ENCODE measurements at places on chromosomes 12 and 14. TPM values are rescaled to one million over a fixed set of nuclear protein-coding genes. Genes with fewer than 3 reads are reported as not detected.

DNA sequence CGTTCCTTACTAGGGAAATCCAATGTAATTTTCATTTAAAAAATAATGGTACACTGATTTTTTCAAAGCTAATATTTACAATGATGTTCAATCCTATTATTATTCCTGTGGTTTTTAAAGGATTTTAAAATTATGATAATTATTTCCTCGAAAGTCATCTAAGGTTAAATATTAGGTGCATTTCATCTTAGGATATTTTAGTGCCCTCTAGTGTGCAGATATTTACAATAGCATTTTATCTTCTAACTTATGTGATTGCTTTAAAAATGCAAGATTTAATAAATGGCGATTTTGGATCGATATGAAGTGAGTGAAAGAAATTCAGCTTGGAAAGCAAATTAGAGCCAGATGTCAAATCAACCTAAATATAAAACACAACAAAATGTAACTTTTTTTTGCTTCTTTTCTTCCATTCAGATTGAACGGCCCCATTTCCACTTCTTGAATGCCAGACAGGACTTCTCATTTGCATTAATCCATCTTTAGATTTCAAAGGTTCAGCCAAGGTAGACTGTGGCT is 293.5 kb downstream of the SLC6A15 start:
- no peak for DNase-seq

DNA sequence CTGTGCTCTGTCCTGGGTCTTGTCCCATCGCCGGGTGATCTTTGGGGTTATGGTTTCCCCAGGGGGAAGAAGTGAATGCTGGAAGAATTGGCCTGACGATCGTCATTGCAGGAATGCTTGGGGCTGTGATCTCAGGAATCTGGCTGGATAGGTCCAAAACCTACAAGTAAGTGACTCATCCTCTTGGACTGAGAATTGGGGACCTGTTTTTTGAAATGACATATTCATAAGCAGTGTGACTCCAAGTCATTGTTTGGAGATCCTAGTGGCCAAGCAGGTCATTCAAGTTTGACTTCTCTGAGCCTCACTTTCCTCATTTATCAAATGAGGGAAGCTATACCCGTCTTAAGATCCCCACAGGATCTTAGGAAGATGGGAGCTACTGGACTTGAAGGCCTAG is 25.8 kb downstream of the ERG28 start:
- DNase-seq = no peak

DNA sequence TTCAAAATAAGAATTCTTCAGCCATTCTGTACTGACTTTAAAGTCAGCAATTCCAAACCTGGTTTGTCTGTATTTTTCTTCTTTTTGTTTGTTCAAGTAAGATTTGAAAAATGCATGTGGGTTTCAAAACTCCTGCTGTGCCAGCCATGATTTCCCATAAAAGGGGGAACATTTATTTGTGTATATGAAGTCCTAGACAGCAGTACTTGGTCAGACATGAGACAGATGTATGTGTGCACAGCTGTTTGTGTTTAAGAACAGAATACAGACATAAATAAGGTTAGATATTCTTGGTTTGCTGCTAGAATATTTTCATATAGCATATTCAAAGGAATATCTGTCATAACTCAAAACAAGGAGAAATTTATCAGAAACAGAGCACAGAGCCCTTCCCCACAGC is 236.0 kb downstream of the ADAMTS20 start:
- DNase-seq = no peak

DNA sequence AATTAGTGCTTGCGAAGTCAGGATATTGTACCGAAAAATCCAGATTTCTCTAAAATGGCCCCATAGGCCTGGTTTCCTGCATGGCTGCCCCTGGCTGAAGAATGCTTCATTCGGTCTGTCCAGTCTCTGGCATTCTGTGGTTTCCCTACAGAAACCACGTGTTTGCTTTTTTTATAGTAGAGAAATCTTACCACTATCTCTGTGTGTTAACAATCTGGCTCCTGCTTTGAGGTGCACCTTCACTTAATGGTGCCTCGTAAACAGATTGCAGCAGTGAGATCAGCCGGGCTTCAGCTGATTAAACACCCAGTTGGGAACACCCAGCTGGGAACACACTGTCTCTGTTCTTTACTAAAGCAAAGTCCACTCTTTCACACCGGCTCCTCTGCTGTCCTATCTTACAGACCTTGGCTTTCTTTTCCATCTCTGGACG is 6.7 kb upstream of the DNAAF2 start:
- no peak for DNase-seq

DNA sequence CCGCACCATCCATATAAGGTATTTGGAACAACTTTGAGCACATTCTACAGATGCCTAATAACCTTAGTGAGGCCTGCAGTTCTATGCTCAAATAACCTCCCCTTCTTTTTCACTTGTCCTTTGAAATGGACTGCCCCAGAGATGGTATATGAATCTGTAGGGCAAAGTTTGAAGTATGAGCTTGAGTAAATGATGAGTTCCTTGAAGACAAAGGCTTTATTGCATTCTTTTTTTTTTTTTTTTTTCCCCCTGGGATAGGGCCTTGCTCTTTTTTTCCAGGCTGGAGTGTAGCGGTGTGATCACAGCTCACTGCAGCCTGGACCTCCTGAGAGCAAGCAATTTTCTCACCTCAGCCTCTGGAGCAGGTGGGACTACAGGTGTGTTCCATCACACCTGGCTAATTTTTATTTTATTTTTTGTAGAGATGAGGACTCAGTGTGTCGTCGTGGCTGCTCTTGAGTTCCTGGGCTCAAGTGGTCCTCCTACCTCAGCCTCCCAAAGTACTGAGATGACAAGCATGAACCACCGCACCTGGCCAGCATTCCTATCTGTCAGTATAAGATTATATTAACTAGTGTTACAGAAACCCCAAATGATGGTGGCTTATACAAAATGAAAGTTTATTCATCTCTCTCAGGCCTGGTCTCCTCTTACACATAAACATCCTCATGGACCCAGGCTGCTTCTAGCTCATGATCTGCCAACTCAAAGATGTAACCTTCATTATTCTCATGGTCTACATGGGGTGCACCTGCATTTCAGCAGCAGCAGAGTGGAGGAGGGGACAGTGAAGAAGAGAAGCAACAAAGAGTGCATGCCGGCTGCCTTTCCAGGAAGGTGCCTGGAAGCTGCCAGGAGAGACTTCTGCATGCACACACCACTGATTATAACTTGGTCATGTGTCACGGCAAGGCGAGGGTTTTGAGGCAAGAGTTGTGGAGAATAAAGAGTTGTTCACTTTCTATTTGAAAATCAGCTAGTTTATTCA is 101.4 kb downstream of the DUSP16 start:
- DNase-seq = no peak

DNA sequence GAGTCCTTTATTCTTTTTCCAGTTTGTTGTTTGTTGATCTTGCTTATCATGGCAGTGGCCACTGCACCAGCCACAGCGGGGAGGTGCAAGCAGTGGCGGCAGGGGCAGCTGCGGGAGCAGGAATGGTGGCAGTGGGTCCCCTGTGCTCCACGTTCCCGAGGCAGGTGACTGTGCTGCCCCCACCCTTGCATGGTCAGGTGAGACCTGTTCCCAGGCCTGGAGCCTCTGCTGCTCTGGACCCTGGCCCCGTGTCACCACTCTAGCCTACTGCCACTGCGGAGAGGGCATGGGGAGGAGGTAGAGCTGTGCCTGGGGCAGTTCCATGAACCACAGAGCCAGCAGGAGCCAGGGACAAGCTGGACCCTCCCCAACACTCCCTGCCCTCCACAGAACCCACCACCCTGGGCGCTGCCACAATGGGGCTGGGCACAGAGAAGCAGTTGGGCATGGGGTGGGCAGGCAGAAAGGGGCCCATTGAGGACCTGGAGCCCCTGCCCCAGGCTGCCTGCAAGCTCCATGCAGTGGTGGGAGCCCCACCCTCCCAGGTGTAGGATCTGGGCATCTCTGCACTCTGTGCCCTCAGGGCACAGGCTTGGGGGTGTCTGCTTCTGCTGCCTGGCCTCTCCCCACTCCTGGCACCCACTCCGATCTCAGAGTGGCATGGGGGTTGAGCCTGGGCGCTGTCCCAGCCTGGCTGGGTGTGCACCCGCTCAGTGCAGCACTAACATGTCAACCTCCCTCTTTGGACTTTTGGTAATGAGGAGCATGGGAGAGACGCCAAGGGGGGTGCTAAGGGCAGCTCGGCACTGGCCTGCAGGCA is 23.1 kb upstream of the WDR20 start:
- DNase-seq = no peak

The ZNF891 gene
- 1.0 TPM for total RNA-seq
